ENCODE measurements at places on chromosomes 7 and 10.

GRCh38 chr10:17003151-17003550 is 126.5 kb downstream of the CUBN start:
- no peak for DNase-seq

DNA sequence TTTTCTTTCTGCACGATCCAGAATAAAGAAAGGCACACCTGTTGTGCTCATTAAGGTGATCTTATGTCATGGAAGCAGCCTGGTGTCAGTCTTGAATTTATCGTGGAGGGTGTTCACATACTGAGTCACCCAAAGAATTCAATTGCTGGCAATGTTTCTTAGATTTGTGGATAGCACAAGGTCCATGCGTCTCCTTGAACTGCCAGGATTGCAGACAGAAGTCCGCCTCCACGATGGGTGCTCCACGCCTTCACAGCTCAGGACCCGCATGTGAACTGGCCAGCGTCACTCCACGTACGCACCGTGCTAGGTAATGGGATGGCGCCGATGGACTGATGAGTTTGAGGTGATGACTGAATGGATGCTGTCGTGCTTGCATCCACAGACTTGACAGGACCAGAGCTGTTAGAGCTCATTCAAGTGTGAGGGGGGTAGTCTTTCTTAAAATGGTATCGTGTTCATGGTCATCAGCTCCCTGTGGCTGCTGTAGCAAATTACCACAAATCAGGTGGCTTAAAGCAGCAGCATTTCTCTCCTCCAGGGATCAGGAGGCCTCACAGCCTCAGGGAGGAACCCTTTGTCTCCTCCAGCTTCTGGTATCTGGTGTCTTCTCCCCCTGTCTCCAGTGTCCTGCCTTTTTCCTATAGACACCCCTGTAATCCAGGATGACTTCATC is 65.4 kb upstream of the DNAJB6 start:
- no peak for DNase-seq

- DNase-seq, result no peak
Measured at GRCh38 chr7:24384362-24385030, 100.5 kb downstream of the NPY start.

- DNase-seq, result no peak
Measured at GRCh38 chr7:84532196-84532595, 337.6 kb upstream of the SEMA3A start.

DNA sequence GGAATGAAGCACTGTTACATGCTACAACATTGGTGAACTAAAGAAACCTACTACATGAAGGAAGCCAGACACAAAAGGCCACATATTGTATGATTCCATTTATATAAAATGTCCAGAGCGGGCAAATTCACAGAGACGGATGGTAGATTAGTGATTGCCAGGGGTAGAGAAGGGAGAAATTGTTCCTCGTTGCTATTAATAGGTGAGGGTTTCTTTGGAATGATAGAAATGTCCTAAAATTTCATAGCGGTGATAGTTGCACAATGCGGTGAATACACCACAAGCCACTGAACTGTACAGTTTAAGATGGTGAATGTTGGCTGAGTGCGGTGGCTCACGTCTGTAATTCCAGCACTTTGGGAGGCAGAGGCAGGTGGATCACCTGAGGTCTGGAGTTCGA is 29.0 kb downstream of the DENND2A start:
- DNase-seq, result no peak

- no peak for DNase-seq
Measured at GRCh38 chr7:34749446-34749845, 91.4 kb downstream of the NPSR1 start.

DNA sequence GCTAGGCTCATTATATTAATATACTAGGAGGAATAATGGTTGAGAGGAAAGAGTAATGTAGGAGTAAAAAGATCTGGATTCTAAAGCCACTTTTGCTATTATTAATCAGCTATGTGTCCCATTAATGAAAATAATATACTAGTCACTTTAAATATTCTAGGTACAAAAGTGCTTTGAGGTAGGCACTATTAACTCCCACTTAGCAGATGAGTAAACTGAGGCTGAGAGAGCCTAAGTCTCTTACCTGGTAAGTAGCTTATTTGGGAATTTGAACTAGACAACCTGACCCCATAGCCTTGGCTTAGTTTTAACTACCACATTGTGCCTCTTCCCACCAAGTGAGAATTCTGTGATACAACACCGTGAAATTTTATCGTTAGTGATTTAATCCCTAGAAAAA is 6.0 kb downstream of the ARMC10 start:
- no peak for DNase-seq

- DNase-seq, result peak; percentile 46
Measured at GRCh38 chr7:151080067-151080521, 515 bp downstream of the FASTK start.

Measured in colonic mucosa (tissue), 4 donors.